ENCODE measurements at places on chromosomes 2 and 18.

GRCh38 chr2:124267794-124268193, 242.7 kb downstream of the CNTNAP5 start:
- DNase-seq = no peak

DNA sequence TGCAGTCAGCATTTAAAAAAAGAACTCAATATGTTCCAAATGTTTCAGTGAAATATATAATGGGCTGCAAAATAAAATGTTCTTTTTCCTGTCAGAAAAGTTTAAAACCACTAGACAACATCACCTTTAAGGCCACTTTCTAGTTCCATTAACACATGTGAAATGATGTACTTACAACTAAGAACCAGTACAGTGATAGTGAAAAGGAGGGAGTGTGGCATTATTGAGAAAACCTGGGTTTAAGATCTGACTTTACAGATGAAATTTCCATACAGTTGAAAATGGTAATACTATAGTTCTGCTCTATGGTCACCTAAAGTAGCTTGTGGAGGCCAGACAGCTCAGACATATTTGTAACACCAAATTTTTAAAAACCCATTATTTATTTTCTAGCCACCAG, 14.7 kb downstream of the MEX3C start:
- no peak for DNase-seq

- DNase-seq = no peak
Observed at GRCh38 chr2:190664240-190664639, 15.4 kb downstream of the NAB1 start.

GRCh38 chr2:63378589-63378988, 209.7 kb downstream of the WDPCP start:
- no peak for DNase-seq

- no peak for DNase-seq
Observed at GRCh38 chr18:22098563-22098989, 70.8 kb upstream of the GATA6 start.

DNA sequence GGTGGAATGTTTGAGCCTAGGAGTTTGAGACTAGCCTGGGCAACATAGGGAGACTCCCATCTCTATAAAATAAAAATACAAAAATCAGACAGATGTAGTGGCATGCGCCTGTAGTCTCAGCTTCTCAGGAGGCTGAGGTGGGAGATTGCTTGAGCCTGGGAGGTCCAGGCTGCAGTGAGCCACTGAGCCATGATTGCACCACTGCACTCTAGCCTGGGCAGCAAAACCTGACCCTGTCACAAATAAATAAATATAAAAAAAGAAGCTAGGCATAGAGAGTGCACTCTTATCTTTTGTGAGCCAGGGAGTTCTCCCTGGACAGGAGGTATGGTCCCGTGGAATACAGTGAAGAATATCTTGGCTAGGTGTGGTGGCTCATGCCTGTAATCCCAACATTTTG, 11.0 kb upstream of the KYNU start:
- no peak for DNase-seq

DNA sequence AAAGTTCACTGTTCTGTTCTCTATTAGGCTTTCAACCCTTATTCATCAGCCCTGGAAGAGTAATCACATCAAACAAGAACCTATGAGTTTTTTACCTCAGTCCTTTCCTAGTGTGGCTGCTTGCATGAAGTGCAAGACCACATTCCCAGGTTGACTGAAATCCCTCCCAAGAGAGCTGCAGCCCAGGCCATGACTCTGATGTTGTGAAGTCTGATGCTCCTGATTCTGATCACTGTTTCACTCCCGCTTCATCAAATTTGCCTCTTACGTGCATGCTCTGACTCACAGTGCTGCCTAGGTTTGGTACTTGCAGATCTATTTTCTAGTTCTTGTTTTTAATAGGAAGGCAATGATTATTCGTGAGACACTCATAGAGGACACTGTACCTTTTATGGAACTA, 58.2 kb upstream of the DSEL start:
- no peak for DNase-seq

GRCh38 chr2:29114946-29115609, at the start of gene CLIP4:
Gene CLIP4, plus strand, starts transcription at chr2:29115415. Its CDS starts 5,974 bp downstream, at chr2:29121389.
- DNase-seq = peak; percentile 59

GRCh38 chr18:28065793-28066186, 111.1 kb downstream of the CDH2 start:
- no peak for DNase-seq

DNA sequence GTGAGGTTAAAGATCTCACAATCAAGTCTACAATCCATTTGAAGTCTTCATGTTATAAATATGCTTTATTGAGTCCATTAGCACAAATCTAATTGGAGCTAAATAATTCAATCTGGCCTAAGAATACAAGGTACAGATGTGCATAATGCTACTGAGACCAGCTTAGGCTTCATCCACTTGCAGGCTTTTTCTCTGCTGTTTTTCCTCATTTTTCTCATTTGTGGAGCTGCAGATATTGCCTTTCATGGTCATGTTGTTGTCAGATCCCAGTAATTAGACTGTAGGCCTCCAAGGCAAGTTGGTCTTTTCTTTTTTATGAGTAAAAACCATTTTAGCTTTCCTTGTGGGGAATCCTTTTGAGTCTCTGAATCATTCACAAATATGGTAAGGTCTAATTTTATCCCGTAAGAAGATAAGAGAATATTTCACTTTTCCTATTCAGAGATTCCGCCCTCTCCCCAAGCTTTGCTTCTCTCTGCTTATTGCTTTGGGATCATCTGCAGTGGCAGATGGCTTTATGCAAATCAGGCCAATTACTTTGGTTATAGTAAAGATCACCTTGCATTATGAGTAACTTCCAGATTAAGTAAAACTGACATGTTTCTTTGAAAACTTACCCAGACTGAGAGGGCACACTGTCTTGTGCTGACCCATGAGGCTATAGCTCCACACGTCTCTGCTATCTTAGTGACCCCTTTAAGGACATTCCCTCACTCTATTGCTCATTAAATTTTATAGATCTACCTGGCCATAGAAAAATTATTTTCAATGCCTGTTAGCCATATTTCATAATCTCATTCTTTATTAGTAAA, 80.9 kb downstream of the MGAT5 start:
- DNase-seq = no peak

- no peak for DNase-seq
Observed at GRCh38 chr2:121665504-121665903, 16.2 kb upstream of the CLASP1 start.

GRCh38 chr2:152242787-152243472, 67.4 kb upstream of the STAM2 start:
- no peak for DNase-seq

DNA sequence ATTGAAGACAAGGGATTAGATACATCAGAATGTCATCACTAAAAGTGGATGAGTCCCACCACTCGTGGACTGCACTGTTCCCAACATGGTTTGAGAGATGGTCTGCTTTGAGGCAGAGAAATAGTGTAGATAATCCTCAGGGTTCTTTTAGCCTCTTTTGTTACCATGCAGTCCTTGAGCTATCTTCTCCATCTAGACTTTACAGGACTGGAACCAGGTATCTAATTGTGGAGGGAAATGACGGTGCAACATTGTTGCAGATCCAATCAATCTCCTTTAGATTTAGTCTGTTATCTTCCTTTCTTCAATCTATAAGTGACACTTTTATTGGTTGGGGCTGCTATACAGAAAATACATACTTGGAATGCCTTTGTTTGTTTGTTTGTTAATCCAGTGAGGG, 183.8 kb upstream of the CWC22 start:
- DNase-seq = no peak

DNA sequence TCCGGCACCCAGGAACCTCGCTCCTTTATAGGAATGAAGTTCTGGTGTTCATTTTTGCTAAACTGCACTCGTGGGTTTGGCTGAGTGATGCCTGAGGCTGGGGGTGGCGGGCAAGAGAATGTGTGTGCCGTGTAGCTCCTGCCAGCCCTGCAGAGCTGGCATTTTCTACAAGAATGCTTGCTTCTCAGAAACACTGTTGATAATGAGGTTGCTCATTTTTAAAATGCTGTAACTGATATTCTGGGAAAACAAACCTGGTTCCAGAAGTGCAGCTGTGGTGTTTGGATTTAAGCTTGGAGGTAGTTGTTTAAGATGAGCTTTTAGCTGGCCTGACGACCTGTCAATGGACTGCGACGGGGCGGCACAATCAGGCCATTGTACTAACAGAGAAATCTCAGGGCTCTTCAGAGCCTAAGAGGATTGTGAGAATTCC, 511.9 kb upstream of the TNP1 start:
- no peak for DNase-seq

GRCh38 chr18:33210575-33211189, 229.8 kb downstream of the CCDC178 start:
- DNase-seq = no peak
